Substantia nigra (tissue), 51 donors: ENCODE measurements at places on chromosomes 5 and 9.

GRCh38 chr9:110936237-110936636, 102.0 kb downstream of the LPAR1 start:
- no peak for DNase-seq

DNA sequence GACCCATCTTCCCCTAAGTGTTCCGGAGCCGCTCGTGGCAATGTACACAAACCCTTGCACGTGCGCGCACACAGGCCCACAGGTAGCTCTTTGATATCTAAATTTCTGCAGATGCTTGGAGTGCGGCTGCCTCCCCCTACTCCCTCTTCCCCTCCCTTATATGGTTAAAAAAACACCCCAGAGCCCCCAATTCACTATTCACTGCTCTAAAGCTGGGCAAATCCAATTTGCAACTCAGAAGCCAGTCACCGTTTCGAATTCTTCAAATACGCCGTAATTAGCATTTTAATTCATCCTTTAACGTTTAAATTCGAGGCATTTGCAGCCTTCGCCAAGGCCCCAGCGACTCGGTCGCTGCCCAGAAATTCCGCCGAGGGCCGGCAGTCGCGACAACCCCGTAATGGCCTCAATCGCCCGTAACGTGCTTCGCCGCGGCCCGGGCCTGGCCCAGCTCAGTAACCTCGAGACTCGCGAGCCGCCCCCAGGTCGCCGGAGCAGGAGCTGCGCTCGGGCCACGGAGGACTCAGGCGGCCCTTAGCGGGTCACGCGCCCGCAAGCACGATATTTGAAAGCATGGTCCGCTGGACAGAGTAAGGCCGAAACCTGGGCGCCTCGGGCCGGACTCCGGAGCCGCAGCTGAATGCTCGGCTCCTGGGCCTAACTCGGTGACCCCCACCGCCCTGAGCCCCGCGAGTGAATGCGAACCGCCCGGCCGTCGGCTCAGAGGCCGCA, 1.3 kb downstream of the IRX2 start:
- no peak for DNase-seq

GRCh38 chr9:73597771-73598170, 446.1 kb downstream of the ANXA1 start:
- DNase-seq, result no peak

DNA sequence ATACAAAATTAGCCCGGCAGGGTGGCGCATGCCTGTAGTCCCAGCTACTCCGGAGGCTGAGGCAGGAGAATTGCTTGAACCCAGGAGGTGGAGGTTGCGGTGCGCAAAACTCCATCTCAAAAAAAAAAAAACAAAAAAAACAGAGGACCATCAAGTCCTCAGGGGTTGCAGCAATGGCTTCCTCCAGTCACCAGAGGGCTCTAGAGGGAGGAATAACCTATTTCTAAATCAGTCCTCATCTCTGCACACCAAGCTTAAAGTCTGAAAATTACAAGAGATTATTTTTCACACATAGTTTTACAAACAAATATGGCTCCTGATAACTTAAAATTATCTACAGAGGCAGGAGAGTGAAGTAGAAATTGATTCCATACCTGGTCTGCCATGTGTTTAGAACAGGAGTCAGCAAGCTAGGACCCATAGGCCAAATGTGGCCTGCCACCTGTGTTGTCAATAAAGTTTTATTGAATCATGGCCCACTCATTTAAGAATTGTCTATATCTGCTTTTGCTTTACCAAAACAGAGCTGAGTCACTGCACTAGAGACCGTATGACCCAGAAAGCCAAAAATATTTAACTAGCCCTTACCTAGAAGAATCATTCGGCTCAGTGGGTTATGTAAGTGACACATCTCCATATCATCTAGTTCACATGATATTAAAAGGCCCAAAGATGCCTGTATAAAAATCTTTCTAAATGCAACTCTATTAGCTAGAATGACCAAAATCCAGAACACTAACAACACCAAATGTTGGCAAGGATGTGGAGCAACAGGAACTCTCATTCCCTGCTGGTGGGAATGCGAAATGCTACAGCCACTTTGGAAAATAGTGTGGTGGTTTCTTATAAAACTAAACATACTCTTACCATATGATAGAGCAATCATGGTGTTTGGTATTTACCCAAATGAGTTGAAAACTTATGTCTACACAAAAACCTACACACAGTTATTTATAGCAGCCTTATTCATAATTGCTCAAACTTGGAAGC, 207.7 kb downstream of the FRMD3 start:
- no peak for DNase-seq

GRCh38 chr9:90864779-90865178, 63.2 kb downstream of the SYK start:
- no peak for DNase-seq

DNA sequence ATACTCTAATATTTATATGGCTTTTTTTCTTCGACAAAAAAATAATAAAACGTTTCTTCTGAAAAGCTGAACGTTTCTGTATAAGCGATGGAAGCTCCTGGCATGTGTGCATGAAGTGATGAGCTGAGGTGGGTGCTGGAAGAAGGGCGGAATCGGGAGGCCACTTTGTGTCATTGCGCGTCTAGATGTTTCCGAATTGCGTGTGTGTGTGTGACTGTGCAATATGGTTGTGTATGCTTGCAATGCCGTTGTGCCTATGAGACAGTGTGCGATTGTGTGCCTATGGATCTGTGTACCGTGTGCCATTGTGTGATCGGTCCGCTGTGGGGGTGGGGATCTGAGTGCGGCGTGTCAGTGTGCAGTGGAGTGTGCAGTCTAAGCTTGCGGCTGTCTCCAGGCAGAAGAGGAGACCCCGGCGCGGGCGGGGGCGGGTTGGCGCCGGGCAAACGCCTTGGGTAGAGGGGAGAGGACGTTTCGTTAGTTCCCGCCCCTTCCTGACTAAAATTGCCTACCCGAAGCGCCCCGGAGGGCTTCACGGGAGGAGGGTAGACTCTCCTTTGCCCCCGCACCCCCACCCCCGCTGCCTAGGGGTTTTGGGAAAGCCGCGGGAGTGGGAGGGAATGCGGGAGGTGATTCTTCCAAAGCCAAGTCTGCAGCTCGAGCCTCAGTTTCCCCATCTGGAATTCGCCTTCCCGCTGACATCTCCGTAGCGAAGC, 24.2 kb downstream of the PCDHGC5 start:
- no peak for DNase-seq

DNA sequence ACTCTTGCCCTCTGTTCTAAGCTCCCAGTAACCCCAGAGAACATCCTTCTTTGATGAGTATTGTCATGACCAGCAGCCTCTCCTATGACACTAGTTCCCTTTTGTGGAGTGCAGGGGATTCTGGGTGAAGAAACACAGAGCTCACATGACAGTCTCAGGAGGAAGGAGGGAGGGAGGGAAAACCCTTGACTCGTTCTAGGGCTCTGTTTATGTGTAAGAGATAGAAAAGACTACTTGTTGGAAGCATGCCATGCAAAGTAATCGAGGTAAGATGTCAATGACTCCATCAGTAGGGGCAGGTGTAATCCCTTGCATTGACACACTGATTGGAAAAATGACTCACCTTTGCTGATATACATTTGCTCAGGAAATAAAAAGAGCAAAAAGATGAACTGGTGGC, 190.2 kb upstream of the ELL2 start:
- no peak for DNase-seq

- peak; percentile 47 for DNase-seq
These were observed 5.7 kb downstream of the TMC1 start for GRCh38 chr9:72526901-72527800.

DNA sequence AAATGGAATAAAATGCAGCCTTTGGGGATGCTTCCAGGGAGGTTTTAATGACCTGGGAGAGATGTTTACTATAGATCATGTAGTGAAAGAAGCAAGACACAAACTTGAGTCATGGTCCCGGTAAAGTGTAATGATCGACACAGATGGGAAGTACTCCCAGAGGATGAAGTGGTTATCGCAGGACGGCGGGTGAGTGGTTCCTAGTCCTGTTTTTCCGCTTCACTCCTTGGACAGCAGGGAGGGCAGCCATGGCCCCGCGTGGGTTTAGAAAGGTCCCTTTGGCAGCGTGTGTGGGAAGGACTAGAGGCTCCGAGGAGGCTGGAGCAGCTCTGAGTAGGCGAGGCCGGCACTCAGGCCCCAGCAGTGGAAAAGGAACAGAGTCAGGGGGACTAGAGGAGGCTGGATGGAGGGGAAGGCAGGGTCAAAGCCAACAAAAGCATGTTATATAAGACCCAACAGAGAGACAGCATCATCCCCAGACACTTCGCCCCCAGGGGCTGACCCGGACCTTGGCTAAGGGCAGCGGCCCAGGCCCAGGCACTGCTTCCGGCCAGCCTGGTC, 49.2 kb upstream of the STXBP1 start:
- no peak for DNase-seq

- DNase-seq, result no peak
These were observed 56.1 kb downstream of the DOCK8 start for GRCh38 chr9:270657-271237.

GRCh38 chr5:144206141-144206540, 35.5 kb downstream of the KCTD16 start:
- DNase-seq, result no peak

DNA sequence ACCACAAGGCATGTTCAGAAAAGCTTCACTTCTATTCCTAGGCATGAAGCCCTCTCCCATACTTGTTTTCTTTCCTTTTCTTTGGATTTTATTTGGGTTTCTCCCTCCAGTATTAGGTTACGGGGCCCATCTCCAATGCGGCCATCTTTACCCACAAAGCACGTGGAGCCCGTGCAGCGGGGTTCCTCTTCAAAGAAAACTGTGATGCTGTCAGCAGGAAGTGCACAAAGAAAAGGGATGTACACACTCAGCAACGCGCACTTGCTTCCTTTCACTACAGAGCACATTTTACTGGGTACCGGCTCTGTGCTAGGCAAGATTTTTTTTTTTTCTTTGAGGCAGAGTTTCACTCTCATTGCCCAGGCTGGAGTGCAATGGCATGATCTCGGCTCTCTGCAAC, 106.6 kb downstream of the COL23A1 start:
- DNase-seq, result no peak

- no peak for DNase-seq
These were observed 12.6 kb upstream of the MUSK start for GRCh38 chr9:110655754-110656641.

- no peak for DNase-seq
These were observed 112.8 kb upstream of the PTCH1 start for GRCh38 chr9:95629585-95629984.

DNA sequence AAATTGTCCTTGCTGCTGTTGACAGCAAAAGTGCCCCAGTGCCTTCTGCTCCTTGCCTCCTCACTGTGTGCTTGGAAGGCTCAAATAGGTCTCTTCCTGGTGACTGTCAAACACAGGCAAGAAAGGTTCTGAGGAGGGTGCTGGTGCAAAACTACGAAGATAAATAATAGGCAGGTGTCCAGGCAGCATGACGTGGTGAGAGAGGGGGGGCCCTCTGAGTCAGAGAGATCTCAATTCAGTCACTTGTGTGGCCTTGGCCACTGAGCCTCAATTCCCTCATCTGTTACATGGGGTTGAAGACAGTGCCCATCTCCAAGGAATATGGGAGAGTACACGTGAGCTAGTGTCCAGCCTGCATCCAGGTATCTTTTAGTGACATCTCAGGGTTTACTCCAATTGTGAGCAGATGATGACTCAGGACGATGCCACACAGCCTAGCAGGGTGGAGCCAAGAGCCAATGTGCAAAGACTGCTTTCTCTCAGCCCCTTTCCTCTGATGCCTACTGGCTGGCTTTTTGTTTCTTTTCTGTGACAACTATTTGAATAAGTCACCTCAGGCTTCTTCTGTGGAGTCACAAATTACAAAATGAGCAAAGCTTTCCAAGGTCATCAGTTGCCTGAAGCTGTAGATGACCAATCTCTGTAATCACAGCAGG, 29.7 kb upstream of the SMIM32 start:
- DNase-seq, result no peak

- no peak for DNase-seq
These were observed 850.2 kb upstream of the NUDT12 start for GRCh38 chr5:104412649-104413240.

DNA sequence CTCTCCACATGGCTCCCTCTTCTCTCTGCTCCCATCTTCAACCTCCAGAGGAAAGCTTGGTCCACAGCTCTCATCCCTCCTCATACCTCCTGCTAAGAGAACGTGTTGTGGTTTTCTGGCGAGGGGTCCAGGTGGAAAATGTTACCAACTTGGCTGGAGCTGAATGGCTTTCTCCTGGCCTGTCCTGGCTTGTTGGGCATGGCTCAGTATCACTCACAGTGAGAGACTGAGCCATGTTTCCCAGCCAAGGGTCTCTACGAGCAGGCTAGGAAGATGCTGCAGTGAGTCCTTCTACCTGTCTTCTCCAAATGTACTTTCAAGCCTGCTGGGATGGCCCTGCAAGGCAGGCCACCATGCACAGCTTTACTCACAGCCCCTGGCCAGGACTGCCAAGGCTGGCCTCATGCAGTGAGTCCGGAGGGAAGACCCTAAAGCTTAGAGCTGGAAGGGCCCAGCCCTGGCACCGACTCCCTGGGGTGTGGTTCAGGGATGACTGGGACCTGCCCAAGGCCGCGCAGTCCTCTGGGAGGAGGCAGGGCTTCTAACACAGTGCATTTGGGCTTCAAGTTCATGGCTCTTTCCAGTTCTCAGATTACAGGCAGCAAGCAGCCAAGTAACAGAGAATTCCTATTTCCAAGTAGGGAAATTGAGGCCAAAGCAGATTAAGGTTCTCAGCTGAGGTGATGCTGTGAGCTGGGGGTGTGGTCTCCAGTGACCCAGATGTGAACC, 59.5 kb downstream of the COL27A1 start:
- DNase-seq, result no peak

DNA sequence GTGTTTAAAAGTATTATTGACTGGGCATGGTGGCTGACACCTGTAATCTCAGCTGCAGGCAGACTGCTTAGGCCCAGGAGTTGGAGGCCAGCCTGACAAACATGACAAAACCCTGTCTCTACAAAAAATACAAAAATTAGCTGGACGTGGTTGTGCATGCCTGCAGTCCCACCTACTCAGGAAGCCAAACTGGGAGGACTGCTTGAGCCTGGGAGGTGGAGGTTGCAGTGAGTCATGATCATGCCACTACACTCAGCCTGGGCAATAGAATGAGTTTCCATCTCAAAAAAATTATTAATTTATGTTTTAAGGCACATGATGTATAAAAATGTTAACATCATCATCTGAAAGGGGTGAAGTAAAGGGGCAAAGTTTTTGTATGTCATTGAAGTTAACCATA, 49.7 kb upstream of the FNIP1 start:
- no peak for DNase-seq

GRCh38 chr5:5751498-5751897, 329.0 kb downstream of the ICE1 start:
- DNase-seq, result no peak
